ENCODE measurements at places on chromosomes 13 and 19.

DNA sequence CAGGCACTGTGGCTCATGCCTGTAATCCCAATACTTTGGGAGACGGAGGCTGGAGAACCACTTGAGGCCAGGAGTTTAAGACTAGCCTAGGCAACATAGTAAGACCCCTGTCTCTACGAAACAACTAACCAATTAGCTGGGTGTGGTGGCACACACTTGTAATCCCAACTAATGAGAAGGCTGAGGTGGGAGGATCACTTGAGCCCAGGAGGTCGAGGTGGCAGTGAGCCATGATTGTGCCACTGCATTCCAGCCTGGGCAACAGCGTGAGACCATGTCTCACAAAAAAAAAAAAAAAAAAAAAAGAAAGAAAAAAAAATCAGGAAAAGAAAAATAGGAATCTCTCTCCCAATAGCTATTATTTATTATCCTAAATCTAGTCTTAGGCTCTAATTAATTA lies 56.8 kb upstream of the UBAC2 start:
- DNase-seq: no peak

GRCh38 chr13:72751220-72751619 lies 23.5 kb downstream of the BORA start:
- DNase-seq: no peak

DNA sequence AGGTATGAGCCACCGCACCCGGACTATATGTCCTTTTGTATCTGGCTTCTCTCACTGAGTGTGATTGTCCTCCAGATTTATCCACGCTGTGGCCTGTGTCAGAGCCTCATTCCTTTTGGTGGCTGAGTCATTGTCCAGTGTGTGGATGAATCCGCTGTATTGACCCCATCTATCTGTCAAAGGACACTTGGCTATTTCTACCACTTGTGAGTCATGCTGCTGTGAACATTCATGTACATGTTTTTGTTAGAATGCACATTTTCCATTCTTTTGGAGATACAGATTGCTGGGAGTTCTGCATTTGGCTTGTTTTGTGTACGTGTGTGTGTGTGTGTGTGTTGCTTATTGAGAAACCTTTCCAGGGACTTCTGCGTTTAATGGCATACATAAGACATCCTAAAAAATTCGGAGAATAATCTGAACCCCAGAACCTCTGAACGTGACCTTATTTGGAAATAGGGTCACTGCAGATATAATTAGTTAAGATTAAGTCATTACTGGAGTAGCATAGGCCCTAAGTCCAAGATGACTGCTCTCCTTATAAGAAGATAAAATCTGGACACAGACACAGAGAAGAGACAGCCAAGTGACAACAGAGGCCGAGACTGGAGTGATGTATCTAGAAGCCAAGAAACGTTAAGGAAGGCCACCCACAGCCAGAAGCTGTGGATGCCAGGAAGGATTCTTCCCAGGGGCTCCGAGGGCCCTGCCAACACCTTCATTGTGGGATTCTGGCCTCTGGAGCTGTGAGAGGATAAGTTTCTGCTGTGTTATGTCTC lies 4.9 kb upstream of the GIPC3 start:
- no peak for DNase-seq

DNA sequence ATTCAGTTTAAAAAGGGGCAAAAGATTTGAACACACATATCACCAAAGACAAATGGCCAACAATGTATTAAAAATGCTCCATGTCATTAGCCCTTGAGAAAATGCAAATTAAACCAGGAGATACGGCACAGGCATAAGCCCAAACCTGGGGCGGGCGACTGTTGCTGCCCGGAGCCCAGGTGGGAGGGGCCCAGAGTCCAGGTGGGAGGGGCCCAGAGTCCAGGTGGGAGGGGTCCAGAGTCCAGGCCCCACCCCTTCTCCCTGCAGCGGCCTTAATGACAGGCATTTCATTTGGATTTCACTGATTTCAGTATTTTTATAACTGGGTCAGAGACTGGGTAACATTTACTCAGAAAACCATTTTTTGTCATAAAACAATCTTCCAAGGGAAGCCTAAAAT lies 78.2 kb downstream of the RASA3 start:
- DNase-seq: no peak

DNA sequence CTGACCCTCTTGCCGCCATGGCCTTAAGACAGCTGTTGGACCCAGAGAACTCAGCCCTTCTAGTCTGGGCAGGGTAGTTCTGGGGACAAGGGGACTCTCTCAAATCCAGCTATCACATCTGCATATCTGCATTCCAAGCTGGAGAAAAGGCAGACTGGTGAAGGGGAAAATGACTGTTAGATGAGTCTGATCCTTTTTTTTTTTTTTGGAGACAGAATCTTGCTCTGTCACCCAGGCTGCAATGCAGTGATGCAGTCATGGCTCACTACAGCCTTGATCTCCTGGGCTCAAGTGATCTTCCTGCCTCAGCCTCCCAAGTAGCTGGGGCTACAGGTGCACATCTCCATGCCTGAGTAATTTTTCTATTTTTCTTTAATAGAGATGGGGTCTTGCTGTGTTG lies 114.3 kb downstream of the SIPA1L3 start:
- no peak for DNase-seq

GRCh38 chr13:70923863-70924752 lies 815.9 kb upstream of the KLHL1 start:
- no peak for DNase-seq

DNA sequence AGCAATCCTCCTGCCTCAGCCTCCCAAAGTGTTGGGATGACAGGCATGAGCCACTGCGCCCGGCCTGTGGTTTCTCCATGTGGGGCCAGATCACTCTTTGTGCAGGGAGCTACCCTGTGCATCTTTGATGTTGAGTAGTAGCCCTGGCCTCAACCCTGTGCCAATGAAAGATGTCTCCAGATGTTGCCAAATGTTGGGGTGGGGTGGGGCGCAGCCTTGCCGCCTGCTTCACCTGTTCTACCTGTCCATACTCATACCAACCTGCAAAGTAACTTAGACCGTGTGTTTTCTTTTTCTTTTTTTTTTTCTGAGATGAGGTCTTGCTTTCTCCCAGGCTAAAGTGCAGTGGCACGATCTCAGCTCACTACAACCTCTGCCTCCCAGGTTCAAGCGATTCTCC lies 20.9 kb downstream of the IER2 start:
- DNase-seq: no peak

- no peak for DNase-seq
These were observed 611.4 kb downstream of the DACH1 start for GRCh38 chr13:71255633-71256032.

DNA sequence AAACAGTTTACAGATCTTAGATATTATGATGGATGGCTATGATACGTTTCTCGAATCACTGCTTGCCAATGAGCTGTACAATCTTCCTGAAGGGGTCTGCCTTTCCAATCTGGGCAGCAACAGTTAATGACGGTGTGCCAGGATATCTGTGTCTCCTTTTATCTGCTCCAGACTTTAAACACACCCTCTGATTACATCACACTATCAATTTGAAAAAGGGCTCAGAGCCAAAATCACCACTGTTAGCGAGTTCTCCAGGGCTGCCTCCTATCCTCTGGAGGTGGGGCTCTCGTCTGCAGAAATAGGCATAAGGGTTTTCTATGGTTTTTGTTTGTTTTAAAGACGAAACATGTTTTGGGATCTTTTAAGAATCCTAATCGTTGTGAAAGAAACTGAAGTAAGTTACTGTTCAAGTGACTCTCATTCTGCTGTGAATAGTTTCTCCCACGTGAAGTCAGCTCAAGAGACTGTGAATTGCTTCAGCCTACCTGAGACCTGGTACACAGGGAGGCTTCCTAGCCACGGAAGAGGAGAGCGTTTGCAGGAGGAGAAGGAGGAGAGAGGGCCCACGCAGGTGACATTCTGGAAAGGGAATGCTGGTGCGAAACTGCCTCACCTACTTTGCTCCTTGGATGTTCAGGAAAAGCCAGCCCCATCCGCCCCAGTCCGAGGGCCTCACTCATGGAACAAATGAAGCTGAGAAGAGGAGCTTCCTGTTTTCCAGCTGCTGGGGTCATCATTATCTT lies 15.2 kb upstream of the GJA3 start:
- DNase-seq: no peak

All from activated T-cell treated with anti-CD3 and anti-CD28 coated beads, Interleukin-2, amount 50 U/mL, for 72 hours (primary cell).